Mesothelial cell of epicardium (in vitro differentiated cells): ENCODE measurements at places on chromosomes 4 and X. TPM values are rescaled to one million over a fixed set of nuclear protein-coding genes. Genes with fewer than 3 reads are reported as not detected.

DNA sequence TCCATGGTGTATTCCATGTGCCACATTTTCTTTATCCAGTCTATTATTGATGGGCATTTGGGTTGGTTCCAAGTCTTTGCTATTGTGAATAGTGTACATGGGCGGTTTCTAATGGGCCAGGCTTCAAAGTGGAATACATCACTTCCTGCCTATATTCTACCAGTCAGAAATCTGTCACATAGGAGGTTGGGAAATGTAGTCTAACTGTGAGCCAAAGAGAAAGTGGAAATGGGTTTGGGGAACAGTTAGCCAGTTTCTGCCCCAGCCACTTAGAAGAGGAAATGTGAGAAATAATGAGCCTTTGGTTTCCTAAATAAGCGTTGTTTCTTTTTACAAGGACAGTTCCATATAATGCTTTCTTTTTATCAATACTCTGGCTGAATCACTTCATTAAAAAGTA lies 85.1 kb upstream of the AP1S2 start:
- no peak for DNase-seq

The UGDH gene
- 76.2 to 77.1 TPM (median 76.6 TPM) in 3 replicates for total RNA-seq

DNA sequence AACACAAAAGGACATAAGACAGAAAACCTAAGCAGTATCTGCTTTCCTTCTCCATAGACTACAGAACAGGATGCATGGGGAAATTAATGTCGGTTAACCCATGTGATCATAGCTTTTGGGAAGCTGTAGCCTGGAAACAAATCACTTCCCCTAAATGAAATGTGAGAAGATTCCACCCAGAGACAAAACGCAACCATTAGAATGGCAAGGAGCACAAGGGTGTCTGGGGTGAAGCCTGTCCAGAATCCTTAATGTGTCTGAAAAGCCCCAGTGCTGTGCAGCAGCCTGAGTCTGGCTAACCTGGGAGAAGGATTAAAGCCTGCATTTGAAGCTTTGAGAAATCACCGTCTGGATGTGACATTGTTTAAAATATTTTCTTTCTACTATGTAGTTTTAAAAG lies 213.3 kb downstream of the ANKRD50 start:
- DNase-seq, result no peak

DNA sequence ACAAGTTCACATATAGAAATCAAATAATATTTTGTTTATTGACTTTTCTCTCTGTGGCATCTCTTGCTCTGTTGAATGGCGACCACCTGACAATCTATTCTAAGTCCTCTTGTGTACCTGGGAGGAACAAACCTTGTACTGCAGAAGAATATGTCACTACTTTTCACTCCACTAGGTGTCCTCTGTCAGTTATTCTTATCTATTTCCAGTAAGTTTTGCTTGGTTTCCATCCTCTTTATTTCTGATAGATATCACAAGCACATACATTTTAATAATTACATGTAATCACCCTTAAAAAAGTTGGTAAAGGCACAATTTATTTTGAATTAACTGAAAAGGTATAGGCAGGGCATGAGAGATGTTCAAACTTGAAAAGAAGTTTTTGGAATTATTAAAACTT lies 238.4 kb downstream of the SNCA start:
- DNase-seq, result no peak

The SUPT20HL1 gene
- not detected in 3 replicates for total RNA-seq

GRCh38 chr4:89283226-89284009 lies 24.2 kb downstream of the GPRIN3 start:
- DNase-seq, result no peak

GRCh38 chr4:100519205-100519604 lies 1.4 kb upstream of the EMCN start:
- DNase-seq, result no peak

GRCh38 chr4:79833857-79834256 lies 239.2 kb downstream of the ANTXR2 start:
- DNase-seq, result no peak

The CEP135 gene
- total RNA-seq, result 14.0 to 15.5 TPM (median 15.5 TPM) in 3 replicates

DNA sequence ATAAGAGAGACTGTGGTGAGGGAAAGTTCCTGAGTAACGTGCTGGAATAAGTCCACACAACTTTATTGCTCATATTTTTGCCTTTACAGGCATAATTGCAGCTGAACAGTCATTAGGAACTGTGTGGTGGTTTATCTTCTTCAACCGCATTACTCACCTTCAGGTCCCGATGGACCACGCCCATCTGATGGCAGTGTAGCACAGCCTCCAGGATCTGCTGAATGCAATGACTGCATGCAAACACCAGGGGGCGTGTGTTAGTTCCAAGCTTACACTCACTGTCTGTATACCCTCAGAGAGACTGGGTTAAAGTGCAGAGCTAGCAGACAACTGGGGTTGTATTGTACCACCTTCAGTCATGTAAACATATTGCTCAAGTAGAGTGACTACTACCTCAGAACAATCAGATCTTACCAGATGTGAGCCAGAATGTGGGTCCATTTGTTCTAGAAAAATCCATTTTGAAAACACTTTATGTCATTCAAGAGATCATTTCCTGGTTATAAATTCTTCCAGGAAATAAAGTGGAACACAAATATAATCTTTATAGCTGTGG lies 214.0 kb downstream of the CAMK2D start:
- peak; percentile 49 for DNase-seq

- DNase-seq, result no peak
Observed at GRCh38 chr4:54367059-54367458, 138.0 kb downstream of the PDGFRA start.

The NOX1 gene
- total RNA-seq, result not detected in 3 replicates

The NDP gene
- total RNA-seq, result 0.29 to 0.66 TPM (median 0.45 TPM) in 3 replicates

- DNase-seq, result no peak
Observed at GRCh38 chr4:86044593-86044985, 315.3 kb downstream of the MAPK10 start.
